SHP77 (cell line): ENCODE measurements at places on chromosomes 11 and 22.

DNA sequence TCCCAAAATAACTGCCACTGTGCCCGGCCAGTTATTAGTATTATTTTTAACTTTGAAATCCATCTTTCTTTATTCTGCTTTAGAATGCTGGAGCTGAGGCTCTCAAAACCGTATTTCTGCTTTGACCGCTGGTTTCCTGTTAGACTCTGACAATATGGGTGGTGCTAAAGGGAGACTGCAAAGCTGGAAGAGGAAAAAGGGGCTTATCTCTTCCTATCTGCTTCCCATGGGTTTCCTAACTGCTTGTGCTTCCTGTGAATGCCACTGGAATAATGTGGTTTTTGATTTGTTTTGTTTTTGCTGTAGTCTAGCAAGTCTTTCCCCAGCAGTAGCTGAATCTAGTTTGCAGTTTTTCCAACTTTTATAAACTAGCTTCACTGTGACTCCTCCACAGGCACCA, 43.6 kb downstream of the XRRA1 start:
- no peak for DNase-seq

DNA sequence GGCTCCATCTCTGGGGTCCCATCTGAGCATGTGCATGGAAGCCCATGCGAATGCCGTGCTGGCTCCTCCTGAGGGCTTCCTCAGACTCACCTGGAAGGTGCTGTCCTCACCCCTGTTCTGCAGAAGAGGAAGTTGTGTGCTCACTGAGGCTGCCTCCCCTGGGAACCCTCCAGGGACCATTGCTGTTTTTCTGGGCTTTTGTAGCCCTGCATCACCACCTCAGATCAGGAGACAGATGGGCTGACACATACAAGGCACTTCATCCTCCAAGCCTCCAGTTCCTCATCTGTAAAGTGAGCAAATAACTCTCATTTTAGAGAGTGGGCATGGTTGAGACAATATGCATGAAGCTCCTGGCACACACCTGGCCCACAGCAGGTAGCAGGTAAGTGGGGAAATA, 12.1 kb upstream of the LRRC32 start:
- no peak for DNase-seq

GRCh38 chr11:33476945-33477606, 219.9 kb downstream of the HIPK3 start:
- no peak for DNase-seq

DNA sequence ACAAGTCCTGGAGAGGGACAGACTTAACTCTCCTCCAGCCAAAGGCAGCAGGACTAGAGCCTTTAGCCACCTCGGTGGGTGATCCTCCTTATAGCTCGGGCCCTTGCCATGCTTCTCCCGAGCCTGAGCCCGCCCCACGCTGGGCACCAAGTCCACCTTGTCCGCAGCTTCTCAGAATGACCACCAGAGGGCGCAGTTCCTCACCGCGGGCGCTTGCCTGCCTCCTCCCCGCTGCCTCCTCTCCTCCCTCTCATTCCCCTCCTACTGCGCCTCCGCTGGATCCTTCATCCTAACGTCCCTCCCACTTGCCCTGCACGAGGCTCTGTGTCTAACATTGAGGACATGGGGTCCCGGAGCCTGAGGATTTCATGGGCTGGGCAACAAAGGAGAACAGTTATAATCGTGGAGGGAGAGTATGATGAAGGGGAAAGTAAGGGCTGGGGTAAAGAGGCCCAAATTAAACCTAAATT, 11.3 kb upstream of the MOGAT2 start:
- DNase-seq, result peak; percentile 75

DNA sequence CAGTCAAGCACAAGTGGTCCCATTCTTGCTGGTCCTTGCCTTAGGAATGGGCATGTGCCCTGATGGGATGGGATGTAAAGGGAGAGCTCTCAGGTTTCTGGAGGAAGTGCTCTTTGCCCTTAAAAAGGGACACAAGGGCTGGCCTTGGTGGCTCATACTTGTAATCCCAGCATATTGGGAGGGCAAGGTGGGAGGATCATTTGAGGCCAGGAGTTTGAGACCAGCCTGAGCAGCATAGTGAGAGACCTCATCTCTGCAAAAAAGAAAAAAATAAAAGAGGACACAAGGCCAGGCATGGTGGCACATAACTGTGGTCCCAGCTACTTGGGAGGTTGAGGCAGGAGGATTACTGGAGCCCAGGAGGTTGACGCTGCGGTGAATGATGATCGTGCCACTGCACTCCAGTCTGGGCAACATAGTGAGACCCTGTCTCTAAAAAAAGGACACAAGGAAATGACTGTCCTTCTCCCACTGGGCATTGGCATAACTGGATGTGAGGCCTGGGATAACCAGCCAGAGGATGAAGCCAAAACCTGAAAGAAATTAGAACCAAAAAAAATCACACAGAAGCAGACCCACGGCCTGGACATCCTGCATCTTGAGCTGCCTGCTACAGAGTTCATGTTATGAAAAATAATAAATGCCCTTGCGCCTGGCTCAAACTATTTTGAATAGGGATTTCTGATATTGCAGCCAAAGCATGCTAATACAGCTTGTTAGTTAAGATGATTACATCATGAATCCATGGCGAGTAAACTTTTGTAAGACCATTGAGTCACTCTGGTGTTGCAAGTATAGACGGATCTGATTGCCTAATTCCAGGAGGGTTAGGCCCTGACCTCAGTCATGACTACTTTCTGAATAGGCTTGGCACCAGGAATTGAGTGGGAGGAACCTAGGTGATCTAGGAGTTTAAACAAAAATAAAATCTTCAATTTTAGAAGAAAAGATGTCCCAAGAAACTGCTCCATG, 12.9 kb upstream of the CRKL start:
- DNase-seq, result no peak

DNA sequence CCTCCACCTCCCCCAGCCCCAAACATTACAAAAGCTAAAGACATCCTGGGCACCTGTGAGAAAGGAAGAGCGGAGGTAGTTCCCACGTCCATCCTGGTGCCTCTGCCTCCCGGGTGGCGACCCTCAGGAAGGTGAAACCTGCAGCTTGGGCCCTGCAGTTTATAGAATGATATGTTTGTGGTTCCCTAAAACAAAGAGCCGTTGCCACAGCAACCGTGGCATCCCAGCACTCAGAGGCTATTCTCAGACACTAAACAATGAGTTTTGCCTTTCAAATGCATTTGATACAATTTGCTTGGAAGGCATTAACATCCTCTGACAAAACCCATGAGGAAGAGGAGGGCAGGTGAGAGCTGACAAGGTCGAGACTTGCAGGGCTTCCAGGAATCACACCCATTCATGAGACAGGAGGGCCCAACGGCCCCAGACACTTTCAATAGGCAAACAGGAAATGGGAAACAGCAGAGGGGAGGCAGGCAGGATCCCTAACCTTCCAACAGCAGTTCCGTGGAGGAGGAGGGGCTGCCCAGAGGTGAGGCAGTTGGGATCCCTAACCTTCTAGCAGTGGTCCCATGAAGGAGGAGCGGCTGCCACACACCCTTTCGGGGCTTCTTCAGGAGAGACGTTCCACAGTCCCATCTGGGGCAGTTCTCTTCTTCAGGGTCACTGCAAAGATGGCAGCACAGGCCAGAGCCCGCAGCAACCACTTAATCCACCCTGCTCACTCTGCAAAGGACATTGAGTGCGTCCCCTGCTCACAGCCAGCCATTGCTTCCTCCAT, 379.2 kb downstream of the SHANK2 start:
- no peak for DNase-seq

- no peak for DNase-seq
Measured at GRCh38 chr11:96197103-96197502, 145.9 kb downstream of the MAML2 start.

GRCh38 chr22:50531962-50532674, 2.3 kb upstream of the TYMP start:
- DNase-seq, result no peak
